ENCODE measurements at places on chromosomes 16 and 17. TPM values are rescaled to one million over a fixed set of nuclear protein-coding genes. Genes with fewer than 3 reads are reported as not detected.

The DNAI2 gene
- 12.2 TPM for total RNA-seq

The PPP1R27 gene
- not detected for total RNA-seq

The LDHD gene
- 11.5 TPM for total RNA-seq

DNA sequence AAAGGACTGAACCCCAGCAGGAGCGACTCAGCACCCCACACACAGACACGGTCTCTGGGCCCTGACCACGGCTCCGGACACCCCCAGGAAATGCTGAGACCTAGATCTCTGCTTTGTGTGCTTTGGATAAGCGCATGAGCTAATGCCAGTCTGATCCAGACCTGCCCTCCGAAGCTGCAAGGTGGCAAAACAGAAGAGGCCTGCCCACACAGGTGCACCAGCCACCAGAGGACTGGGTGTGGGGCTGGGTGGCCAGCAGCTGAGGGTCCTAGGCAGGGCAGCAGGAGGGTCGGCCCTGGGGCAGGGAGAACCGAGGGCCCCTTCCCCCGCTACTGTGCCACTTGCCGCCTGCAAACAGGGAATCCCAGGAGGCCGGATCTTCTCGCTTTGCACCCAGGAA is 30.7 kb upstream of the EIF1 start:
- DNase-seq: no peak

The KCNAB3 gene
- total RNA-seq: 2.7 TPM

GRCh38 chr16:86261379-86261778 is 248.9 kb upstream of the FOXF1 start:
- no peak for DNase-seq

- no peak for DNase-seq
Measured at GRCh38 chr17:74408262-74408661, 23.6 kb upstream of the GPRC5C start.

The SLC16A5 gene
- 20.6 TPM for total RNA-seq

DNA sequence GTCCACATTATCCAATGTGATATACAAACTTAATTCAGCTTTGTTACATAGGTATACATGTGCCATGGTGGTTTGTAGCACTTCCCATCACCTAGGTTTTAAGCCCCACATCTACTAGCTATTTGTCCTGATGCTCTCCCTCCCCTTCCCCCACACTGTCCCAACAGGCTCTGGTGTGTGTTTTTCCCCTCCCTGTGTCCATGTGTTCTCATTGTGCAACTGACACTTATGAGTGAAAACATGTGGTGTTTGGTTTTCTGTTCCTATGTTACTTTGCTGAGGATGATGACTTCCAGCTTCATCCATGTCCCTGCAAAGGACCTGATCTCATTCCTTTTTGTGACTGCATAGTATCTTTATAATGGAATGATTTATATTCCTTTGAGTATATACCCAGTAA is 196.7 kb downstream of the CDH11 start:
- DNase-seq: no peak

The KRTAP4-1 gene
- not detected for total RNA-seq

GRCh38 chr16:59116744-59117143 is 382.6 kb upstream of the GOT2 start:
- DNase-seq: no peak

The SMTNL2 gene
- total RNA-seq: 21.0 TPM
